ENCODE measurements at places on chromosomes 5 and 9.

DNA sequence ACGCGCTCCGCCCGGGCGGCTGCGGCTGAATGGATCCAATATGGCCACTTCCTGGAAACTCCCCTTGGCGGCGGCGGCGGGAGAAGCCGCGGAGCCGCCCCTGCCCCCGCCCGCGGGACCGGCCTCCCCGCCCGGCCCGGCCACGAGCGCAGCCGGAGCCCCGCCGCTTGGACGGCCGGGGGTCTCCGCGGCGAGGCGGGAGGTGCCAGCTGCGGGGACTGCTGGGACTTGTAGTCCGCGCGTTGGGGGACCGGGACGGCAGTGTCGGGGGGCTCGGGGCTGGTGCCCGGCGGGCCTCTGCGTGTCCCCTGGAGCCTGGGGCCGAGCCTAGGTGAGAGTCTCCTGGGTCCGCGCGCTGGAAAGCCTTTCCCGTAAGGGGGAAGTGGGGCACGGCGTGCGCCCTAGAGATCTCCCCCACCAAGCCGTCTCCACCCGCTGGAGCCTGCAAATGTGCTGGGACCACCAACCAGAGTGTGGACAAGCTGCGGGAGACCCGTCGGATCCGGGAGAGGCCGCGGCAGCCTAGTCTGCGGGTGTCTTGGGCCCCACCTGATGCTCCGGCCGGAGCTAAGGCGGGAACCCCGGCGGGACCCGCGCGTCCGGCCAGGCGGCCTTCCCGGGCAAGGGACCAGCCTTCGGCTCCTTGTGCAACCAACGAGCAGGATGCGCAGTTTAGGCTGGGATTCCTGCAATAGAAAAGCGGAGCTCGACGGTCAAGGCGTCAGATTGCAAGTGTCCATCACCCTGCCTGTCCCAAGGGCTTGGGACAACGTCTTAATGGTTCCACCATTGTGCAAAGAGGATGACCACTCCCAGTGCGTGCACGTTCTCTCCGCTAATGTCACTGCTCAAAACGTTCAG, at the start of gene SEPTIN8:
SEPTIN8 (minus strand) TSS at position 31 of the 861 bp plus-strand sequence. CDS start 102 bp downstream, outside the sequence.
- peak; percentile 87 for DNase-seq

DNA sequence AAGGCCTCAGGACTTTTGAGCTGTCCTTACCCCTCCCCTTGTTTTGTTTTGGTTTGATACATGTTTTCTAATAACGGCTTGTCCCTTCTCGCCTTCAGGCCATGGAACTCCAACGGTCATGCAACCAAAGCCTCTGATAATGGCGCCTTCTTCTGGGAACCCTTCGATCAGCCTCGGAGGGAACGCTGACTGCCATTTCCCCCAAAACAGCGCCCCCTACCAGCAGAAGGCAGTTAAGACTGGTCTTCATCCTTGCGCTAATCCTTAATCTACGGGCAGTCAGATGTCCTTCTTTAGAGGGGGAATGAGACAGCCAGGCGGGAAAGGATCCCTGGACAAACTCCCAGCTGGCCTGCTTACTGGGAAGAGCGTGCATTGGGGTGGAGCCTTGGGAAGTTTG, 276.6 kb downstream of the ICE1 start:
- DNase-seq, result peak; percentile 56

DNA sequence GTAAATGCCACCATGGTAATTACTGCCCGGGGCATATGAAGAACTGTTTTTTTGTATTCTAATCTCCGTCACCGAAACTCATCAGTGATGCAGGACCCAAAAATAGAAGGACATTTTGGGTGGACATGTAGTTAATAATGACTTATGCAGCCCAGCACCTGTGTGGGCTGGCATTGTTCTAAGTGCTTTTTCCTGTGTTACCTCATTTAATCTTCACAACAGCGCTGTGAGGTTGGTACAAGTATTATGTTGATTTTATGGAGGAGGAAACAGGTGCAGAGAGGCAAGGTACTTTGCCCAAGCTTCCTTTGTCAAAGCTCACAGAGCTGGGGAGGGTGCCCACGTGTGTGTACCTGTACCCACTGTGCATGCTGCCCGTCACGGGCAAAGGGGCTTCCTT, 58.4 kb downstream of the DAPK1 start:
- DNase-seq, result peak; percentile 53

DNA sequence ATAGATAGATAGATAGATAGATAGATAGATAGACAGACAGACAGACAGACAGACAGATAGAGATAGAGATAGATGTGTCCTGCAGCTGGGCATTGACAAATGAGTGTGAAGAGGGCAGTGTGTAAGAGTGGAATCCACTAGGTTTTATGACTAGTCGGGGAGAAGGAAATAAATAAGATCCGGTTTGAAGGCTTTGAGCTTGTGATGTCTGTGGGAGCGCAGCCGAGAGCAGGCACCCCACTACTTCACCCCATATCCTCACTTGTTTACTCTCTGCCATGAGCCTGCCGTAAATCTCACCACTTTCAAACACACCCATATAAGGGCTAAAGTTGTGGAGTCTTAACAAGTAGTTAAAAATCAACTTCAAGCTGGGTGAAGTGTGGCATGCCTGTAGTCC, 1.4 kb upstream of the SUSD1 start:
- no peak for DNase-seq

- DNase-seq, result peak; percentile 24
Measured at GRCh38 chr5:119418606-119419100, 33.6 kb upstream of the HSD17B4 start.

DNA sequence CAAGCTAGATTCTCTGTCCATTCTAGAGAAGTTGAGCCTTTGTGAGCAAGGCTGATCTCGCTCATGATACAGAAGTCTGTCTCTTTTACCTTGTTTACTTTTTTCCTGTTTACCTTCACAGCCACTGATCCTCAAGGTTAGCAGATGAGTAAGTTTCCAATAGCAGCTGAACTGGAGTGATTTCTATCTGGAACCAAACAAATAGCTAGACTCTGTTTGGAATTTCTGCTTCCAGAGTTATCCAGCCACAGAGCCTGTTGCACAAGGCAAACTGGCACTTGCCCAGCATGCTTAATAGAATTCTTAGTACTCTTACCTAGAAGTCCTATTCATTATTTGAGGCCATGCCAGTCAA, 12.8 kb upstream of the PANK3 start:
- no peak for DNase-seq

DNA sequence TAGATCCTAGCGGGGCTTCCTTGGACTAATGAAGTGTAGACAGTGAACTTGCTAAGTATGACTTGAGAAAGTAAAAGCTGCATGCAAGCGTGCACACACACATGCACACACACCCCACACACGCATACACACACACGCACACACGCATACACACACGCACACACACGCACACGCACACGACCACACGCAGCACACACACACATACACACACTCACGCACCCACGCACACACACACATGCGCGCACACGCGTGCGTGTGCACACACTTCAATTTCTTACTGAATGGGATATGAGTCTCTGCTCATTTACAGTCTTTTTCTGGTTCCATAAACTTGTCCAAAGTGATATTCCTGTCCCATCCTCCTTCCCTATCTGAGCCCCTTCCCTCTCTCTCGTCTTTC, 41.2 kb downstream of the MSX2 start:
- DNase-seq, result no peak
